ENCODE measurements at places on chromosomes 4 and X. TPM values are rescaled to one million over a fixed set of nuclear protein-coding genes. Genes with fewer than 3 reads are reported as not detected.
A peak's percentile ranks its signal among the peaks of the same experiment; 100 is the strongest.

ADH7 gene
- polyA plus RNA-seq, result not detected

- DNase-seq, result no peak
These were observed 1153.3 kb upstream of the PABPC4L start for GRCh38 chr4:135354876-135355275.

DNA sequence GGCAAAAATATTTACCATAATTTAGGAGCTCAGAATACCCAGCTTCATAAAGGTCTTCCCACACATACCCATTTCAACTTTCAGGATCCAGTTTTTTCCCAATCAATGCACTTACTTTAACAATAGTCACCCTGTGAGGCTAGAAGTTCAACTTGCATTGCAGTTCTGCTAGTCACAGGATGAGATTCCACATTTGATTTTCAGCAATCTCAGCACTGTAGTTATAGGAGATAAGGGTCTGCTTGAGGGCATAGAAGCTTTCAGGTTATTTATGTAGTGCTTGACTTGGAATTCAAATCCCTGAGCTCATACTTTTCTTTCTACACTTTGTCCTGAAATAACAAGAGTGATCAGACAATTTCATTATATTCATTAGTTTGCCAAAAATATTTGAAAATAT is 78.3 kb upstream of the IL2 start:
- DNase-seq, result no peak

GRCh38 chr4:175767150-175767549 is 44.9 kb downstream of the GPM6A start:
- DNase-seq, result no peak

DNA sequence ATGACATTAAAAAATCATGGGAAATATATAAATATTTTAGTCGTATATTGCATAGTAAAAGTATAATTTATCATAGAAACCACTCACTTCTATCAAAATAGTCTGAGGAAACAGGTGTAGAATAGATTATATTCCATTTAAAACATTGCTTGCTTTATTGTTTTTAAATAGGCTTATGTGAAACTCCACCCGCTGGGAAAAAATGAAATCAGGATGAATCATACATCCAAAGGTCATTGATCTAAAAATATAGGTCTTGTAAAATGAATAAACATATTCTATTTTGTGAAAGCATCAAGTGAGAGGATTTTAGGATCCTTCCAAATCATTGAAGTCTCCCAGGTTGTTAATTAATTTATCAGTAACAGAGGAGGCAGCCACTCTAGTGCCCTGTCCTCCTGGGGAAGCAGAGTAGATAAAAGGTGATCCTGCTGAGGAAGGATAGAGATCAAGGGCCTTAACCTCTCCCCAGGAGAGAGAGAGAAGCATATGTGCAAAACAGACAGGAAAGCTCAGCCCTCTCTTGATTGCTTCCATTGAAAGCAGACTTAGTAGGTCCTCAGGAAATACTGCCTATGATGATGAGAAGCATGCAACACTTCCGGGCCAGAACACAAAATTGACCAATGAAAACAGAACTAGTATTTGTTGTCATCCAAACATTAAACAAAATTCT is 96.8 kb upstream of the MAP9 start:
- DNase-seq, result peak; percentile 5
